ENCODE measurements at places on chromosomes 7 and 10.

DNA sequence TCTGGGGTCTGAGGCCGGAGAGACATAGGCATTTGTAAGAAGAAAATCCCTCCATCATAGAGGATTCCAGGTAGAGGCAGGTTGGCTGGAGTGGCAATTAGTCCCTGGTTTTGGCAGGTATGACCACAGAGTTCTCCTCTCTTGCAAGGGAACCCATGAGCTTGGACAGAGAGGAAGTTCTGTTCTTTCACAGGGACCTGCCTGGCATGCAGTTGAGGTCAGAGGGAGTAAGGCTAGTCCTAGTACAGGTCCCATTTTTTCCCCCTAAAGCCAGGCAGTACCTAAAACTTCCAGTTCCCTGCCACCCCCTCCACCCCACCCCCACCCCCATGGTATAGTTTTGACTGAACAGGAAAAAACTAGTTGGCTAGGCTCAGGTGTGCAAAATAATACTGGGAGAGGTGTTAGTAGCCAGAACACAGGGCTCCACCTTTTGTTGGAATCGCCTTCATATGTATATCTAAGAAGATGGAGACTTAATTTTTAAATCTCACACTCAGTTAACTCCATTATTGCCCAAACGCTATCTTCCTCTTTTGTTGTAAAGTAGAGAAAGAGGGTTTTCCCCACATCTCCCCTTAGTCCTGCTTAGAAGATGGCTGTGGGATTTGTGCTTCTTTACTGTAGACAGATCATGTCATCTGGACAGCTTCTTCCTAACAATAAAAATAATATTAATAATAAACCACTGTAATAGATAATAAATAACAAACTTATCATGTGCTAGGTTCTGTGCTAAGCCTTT is 188.1 kb downstream of the TCF7L2 start:
- no peak for DNase-seq

GRCh38 chr10:132685101-132685891 is 100.7 kb downstream of the NKX6-2 start:
- no peak for DNase-seq

GRCh38 chr10:81216949-81217348 is 658.0 kb upstream of the NRG3 start:
- DNase-seq = no peak

DNA sequence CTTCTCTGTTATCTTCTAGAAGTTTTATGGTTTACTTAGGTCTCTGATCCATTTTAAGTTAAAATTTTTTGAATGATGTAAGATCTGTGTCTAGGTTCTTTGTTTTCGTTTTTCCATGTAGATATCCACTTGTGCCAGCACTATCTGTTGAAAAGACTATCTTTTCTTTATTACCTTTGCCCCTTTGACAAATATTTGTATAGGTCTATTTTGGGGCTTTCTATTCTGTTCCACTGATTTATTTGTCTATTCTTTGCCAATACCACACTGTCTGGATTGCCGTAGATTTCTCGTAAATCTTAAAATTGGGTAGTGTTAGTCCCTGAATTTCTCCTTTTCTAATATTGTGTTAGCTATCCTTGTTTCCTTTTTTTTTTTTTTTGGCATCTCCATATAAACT is 71.4 kb upstream of the PDSS1 start:
- no peak for DNase-seq

GRCh38 chr7:152583006-152583405 is 92.9 kb downstream of the XRCC2 start:
- DNase-seq = no peak

DNA sequence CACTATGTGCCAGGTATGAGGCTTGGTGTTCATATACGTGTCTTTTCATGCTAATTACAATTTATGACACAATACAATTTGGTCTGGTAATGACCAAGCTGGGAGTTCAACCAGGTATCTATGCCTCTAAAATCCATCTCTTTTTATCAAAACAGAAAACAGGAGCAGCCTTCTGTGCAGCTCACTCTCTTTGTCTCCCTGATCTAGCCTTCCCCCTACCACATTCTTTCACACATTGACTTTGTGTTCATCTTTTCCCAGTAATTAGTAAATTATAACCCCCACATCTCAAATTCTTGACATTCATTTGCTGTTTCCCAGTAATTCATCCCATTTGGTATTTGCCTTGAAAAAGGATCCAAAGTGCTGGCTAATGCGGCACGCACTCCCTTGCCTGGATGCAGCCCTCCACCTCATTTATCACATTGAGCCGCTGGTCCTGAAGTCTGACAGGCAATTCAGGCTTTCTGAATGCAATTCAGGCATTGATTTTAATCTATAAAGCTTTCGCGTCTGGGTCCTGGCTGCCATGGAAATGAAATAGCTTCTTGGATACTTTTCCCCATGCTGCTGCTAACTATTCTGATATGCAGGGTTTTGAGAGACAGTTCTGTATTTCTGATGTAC is 112.5 kb upstream of the ANKRD1 start:
- no peak for DNase-seq

GRCh38 chr7:122944682-122945303 is 50.7 kb downstream of the TAS2R16 start:
- DNase-seq = no peak

DNA sequence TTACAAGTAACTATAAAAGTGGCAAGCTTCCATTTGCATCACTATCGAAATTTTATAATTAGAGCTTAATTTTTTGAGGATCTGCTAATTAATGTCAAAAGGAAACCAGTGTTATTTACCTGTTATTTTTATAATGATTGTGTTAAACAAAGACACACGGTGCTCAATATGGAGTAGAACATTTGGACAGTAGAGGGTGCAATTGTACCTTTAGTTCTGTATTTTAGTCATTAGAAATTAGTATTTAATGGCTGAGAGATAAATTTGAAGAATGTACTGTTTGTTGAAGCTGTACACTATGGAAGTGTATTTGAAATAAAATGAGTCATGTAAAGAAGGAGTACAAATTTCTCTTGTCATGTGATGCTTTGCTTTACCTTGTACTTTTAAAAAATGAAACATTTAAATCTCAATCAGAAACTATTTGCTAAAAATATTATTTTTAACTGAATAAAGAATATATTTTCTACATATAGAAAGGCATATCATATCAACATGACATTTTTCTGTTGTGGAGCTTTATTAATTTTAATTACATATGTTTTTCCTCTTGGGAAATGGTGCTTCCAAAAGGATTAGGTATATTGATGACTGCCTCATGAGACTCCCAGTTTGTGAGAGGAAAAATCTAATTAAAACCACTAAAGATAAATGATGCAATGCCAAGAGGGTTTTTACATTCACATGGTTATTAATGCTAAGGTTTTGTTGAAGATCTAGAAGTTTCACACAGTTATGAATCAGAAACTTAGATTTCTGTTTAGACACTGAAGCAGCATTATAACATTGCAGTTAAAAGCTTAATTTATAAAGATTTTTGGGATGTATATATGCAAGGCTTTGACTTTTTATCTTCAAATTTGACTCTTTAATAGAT is 10.4 kb upstream of the PRKG1 start:
- no peak for DNase-seq

- no peak for DNase-seq
These were observed 85.6 kb upstream of the SHH start for GRCh38 chr7:155897758-155898386.

GRCh38 chr10:127872871-127873600 is 19.7 kb downstream of the CLRN3 start:
- DNase-seq = no peak

DNA sequence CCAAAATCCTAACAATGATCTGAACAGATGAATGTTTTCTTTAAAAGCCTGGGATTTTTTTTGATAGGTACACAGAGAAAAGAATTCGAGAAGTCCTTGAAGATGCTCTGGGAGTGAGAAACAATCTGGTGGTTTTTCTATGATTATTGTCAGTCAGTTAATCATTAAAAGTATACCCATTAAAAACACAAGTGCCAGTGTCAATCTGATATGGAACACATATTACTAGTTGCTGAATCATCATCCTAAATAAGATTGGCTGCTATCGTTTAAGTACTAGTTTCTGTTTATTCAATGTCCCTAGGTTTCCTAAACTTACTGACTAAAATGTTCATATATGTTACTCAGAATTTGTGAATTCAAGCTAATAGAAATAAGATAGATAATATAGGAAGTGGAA is 16.1 kb downstream of the COL28A1 start:
- DNase-seq = no peak

- no peak for DNase-seq
These were observed 27.7 kb downstream of the ZNF775 start for GRCh38 chr7:150406567-150407421.

DNA sequence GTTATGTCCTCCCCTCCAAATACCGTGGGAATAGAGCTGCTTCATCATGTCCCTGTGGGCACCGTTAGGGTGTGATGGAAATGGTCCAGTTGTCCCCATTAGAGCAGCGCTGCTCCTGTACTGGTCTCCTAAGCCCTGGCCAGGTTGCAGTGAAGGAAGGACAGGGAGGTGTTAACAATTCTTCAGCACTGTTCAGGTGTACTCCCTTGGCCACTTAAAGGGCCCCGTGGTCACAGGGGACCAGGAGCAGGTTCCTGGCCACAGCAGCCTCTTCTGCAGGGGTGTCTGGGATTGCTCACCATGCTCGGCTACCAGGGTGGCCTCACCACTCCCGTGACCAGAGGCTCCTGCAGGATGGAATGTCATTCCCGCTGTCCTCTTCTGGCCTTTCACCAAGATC is 65.8 kb downstream of the MINDY4 start:
- no peak for DNase-seq

DNA sequence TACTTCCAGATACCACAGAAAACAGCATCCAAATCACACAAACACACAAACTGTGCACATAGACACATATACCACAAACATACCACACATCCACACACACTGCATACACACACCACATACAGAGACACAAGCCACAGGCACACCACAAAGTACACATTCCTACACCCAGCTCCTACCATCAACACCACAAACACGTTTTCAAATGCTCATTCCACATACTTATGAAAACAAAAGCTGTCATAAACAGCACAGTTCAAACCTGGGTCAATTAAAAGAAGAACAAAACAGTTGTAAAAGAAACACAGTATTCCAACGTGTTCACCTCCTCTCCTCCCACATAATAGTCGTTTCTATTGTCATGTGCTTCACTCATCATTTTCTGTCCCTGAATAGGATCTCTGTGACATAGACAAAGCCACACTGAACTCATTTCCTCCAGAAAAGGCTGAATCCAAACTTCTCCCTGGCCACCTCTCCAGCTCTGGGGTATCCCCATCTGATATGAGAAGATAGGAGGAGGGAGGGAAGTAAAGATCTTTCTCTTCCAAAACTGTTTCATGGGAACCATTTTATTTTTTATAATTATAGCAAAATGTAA is 89.2 kb downstream of the CXCL12 start:
- DNase-seq = no peak

GRCh38 chr7:94250987-94251386 is 143.7 kb upstream of the COL1A2 start:
- DNase-seq = no peak

DNA sequence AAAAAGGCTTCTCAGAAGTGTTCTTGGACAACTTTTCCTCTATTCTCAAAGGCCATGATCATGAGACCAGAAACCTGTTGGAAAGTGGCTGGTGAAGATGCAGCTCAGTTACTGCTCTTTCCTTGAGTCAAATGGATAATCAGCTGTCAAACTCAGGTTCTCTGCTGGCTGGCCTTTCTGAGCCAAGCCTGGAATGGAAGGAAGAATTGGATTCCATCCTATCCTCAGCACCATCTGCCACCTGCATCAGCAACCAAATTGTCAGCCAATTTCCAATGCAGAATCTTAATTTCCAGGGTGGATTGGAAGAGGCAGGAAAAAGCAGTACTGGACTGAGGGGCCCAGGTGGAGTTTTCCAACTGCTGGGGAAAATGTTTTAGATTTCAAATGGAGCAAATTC is 631.7 kb downstream of the KCNMA1 start:
- DNase-seq = no peak

Data from left hindlimb (tissue), 1 donor.